ENCODE measurements at places on chromosomes 2 and 18.
A peak's percentile ranks its signal among the peaks of the same experiment; 100 is the strongest.

GRCh38 chr2:145018502-145018901 is 498.6 kb upstream of the ZEB2 start:
- DNase-seq: no peak

- DNase-seq: peak; percentile 36
Observed at GRCh38 chr18:36335476-36336279, 38.2 kb downstream of the FHOD3 start.

GRCh38 chr2:188571543-188572303 is 280.0 kb downstream of the GULP1 start:
- no peak for DNase-seq

GRCh38 chr18:70431203-70431624 is 142.4 kb downstream of the SOCS6 start:
- no peak for DNase-seq

GRCh38 chr2:75243219-75243618 is 43.9 kb upstream of the TACR1 start:
- no peak for DNase-seq

DNA sequence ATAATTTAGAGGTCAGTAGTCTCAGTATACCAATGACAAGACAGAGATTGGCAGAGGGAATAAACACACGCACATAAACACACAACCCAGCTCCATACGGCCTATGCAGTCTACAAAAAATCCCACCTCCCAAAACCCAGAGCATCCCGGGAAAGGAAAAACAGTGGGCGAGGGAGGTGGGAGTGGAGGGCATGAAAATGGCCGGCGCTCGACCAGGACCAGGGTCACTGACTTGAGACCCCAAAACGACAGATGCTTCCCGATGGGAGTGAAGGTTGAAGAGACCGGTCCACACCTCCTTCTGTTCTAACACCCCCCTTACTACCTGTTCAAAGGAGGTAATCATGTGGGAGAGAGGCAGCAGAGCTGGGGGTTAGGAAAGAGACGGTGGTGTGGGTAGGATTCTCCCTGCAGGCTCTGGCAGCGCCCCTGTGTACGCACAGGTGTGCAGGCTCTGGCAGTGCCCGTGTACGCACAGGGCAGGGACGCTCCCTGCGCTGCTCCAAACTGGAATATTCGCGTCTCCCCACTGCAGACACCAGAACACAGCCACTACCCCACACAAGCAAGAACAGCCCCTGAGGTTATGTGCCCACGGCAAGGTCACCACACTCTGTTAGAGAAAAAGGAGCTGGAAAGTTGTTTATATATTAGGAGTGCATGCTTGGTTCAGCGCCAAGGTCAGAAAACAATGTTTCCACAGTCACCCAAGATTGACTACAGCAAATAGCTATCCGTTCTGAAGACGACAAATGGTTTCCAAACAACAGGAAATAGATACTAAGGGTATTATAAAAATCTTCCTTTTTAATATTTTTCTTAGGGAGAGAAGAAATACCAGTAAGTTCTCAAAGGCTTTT is 67.9 kb downstream of the EIPR1 start:
- DNase-seq: no peak

DNA sequence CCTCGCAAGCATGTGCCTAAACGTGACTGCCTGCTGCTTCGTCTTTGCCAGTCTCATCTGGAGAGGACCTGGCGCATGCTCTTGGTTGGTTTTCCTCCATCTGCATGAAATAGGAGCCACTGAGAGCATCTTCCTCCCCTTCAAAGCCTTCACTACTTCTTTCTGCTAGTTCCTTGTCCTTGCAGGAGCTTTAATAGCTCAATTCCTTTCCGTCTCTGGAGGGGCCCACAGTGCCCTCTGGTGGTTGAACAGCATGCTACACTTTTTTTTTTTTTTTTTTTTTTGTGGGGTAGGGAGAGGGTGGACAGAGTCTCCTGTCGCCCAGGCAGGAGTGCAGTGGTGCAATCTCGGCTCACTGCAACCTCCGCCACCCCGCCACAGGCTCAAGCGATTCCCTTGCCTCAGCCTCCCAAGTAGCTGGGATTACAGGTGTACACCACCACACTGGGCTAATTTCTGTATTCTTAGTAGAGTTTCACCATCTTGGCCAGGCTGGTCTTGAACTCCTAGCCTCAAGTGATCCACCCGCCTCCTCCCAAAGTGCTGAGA is 59.6 kb downstream of the SP110 start:
- peak; percentile 57 for DNase-seq

GRCh38 chr2:41930807-41931566 is 116.8 kb upstream of the PKDCC start:
- DNase-seq: no peak

DNA sequence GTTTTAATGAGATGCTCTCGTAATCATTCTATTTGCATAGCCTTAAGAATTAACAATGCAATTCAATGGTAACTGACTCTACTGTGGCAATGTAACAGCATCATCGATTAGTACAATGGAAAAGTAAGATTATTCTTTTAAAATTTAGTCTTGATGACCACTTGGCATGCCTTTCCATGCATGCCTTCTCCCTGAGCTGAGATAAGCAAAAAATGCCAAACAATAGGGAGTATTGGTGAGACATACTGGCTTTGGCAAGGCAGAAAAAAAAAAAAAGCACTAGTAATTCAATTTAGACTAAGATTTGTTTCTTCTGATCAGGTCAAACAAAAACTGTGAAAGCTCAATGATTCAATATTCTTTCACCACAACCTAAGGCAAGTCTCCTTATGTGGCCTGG is 110.8 kb upstream of the TRIB2 start:
- DNase-seq: no peak

DNA sequence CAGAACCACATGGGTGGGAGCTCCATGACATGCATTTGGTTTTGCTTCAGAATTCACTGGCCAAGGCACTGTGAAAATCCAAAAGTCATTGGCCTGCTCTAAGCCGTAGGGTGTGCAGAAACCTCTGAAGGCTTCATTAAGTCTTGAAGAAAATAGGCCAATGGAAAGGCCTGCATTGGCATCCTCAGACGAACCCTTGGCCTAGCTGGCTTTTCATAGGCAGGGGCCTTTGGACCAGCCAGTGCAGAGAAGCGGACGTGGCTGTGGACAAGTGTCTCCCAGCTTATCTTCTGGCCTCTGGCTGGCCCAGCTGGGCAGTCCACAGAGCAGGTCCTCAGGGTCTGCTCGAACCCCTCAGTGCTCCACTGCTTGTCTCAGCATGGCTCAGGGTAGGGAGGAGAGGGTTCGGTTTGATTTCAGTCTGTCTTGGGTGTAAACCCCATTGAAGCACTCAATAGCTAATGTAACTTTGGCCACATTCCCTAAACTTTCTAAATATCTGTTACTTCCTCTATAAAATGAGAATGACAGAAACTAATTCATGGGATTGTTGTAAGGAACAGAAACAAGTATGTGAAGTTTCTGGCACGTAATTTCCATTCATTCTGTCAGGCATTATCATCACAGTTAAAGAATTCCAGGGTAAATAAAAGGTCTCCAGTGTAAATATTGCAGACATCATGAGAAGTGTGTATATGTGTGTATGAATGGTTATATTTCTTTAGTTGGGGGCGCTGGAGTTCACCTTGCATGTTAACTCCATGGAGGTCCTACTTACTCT is 125.5 kb downstream of the TFCP2L1 start:
- DNase-seq: no peak

DNA sequence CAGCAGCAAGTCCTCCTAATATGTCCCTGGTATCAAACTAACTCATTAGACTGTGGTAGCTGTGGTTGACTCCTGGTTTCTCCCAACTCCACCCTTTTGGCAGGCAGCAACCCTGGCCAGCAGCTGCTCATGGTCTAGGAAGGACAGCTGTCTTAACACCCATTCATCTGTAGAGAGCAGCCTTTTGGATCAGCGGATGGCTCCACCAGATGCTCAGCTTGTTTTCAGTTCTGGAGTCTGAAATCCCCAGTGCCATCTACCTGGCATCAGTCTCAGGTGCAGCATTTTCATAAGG is 100.5 kb downstream of the SPOPL start:
- no peak for DNase-seq
